ENCODE measurements at places on chromosomes 11 and 22.

- DNase-seq, result no peak
Measured at GRCh38 chr11:62889484-62890437, 9.1 kb downstream of the SLC3A2 start.

GRCh38 chr11:96313163-96313562 is 29.8 kb downstream of the MAML2 start:
- DNase-seq, result no peak

DNA sequence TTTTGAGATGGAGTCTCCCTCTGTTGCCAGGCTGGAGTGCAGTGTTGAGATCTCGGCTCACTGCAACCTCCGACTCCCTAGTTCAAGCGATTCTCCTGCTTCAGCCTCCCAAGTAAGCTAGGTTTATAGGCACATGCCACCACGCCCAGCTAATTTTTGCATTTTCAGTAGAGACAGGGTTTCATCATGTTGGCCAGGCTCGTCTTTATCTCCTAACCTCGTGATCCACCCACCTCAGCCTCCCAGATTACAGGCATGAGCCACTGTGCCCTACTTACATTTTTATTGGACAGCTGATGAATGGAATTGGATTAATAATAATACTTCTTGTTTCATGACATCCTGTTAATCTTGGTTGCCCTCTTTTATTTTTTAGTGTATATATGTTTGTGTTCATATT is 3.0 kb upstream of the MRGPRD start:
- no peak for DNase-seq

DNA sequence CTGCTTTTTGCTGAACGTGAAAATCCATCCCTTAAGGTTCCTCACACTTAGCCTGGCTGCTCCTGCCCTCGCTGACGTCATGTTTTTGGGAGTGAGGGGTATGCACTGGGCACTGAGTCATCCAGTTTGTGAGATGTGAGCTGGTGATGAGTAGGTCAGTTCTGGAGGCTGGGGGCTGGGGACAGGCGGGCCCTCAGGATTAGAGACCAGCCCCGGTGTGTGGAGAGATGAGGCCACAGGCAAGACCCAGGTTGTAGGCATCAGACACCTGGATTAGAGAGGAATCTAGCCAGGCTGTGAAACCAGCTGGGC is 9.2 kb downstream of the KCNC1 start:
- no peak for DNase-seq

GRCh38 chr22:22810018-22810427 is 77.6 kb upstream of the IGLL5 start:
- no peak for DNase-seq

DNA sequence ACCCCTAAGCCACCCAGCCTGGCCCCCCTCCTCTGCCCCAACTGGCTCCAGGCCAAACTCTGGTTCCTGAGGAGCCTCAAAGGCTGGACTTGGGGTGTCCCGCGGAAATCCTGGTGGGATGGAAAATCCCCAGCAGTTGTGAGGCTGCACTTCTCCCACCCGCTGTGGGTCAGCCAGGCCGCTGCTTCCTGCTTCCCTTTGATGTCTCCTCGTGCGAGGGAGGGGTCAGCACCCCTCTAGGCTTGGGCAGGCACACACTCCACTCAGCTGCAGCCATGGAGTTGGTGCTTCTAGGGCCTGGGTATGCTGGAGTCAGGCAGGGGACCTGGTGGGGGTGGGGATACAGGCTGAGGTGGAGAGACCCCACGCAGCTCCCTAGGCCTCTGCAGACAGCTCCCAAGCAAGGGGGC is 12.0 kb downstream of the KCNQ1OT1 start:
- DNase-seq, result no peak

GRCh38 chr11:59114344-59114743 is 7.3 kb downstream of the FAM111B start:
- no peak for DNase-seq

- peak; percentile 22 for DNase-seq
Measured at GRCh38 chr11:121892131-121892681, 223.8 kb downstream of the BLID start.

GRCh38 chr22:29382580-29383302 is 5.6 kb downstream of the AP1B1 start:
- DNase-seq, result no peak

DNA sequence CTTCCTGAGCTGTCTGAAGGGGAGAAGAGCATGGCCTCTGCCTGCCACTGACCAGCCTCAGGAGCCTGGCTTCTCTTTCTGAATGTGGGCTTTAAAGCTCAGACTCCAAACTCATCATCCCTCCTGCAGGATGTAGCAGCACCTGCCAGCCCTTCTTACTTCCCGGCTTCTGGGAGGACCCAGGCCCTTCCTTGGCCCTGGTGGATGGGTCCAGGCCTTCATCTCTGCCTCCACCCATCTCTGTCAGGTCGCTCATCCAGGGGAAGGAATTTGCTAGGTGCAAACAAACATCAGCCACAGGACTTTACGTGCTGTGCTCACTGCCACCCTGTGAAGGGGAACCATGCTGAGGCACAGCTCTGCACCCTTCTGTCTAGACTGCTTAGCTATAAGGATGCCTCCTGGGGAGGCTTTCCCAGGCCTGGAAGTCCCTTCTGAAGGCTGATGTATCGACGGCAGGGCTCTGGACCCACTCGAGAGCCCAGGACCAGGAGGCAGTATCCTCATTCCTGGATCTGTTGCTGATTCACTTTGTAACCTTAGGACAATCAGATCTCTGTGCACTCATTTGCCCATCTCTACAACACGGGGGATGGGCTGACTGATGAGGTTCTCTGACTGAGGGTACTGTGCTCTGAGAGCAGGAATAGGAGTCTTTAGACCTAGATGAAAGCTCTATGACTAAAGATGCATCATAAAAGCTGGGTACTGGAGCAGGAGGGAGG is 30.9 kb downstream of the USP35 start:
- DNase-seq, result no peak

- no peak for DNase-seq
Measured at GRCh38 chr11:15590132-15590531, 475.4 kb downstream of the INSC start.

- no peak for DNase-seq
Measured at GRCh38 chr11:61266602-61267001, 25.6 kb downstream of the PGA5 start.

DNA sequence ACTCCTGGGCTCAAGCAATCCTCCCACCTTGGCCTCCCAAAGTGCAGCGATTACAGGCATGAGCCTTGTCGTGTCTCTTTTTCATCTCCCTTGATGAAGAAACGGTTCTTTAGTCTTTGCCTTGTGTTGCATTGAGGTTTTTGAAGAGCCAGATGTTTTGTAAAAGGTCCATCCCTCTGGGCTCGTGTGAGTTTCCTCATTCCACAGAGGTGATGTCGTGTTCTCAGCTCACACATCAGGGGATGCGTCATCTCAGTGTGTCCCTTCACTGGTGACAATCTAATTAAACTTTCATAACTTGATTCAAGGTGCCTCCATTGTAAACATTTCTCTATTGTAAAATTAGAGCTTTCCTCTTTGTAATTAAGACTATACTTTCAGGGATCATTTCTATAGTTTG is 29.7 kb upstream of the TEF start:
- no peak for DNase-seq

DNA sequence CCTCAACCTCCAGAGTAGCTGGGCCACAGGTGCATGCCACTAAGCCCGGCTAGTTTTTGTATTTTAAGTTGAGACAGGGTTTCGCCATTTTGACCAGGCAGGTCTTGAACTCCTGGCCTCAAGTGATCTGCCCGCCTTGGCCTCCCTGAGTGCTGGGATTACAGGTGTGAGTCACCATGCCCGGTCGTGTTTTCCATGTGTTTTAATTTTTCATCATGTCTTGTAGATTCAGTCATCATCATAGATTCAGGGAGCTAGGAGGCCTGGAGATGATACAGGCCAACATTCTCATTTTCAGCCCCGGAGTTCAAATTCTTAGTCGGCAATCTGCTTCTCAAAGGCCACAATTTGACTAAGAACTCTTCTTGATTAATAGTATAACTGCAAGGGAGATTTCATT is 73.5 kb upstream of the GRAMD1B start:
- no peak for DNase-seq

GRCh38 chr11:66020212-66020611 is 6.1 kb downstream of the CATSPER1 start:
- no peak for DNase-seq

DNA sequence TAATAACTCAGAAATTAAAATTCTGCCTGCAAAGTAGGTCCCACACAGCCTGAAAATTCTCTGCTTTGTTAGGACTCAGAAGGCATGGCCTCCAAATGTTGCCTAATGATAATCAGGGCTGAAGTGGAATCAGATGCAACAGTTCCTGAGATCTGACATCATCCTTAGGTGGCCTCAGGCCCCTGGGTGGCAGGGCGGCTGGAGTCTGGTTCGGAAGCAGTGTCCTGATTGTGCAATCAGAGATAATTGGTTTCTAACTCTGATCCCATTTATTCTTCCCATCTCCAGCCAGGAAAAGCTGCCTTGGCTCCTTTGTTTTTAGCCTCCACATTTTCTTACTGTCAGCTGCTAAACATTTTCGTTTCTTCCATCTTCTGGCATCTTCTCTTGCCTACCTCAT is 399.3 kb downstream of the OPCML start:
- DNase-seq, result no peak

DNA sequence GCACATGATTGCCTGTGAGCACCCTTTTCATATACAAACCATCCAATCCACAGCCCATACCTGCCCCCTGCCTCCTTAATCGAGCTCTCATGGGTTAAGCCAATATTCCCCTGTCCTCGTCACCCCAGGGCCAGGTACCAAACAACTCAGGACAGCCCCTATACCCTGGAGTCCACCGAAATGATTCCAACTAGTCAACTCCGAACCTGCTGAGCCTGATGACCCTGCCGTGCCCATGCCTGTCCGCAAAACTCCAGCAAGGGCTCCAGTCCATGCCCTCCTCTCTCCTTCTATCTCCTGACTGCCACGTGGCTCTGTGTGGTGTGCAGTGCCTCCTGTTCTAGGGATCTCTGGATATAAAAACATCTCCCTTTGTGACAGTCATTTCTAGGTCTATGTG is 35.5 kb upstream of the SYT13 start:
- DNase-seq, result no peak

- no peak for DNase-seq
Measured at GRCh38 chr22:41513391-41513790, 30.9 kb downstream of the POLR3H start.

DNA sequence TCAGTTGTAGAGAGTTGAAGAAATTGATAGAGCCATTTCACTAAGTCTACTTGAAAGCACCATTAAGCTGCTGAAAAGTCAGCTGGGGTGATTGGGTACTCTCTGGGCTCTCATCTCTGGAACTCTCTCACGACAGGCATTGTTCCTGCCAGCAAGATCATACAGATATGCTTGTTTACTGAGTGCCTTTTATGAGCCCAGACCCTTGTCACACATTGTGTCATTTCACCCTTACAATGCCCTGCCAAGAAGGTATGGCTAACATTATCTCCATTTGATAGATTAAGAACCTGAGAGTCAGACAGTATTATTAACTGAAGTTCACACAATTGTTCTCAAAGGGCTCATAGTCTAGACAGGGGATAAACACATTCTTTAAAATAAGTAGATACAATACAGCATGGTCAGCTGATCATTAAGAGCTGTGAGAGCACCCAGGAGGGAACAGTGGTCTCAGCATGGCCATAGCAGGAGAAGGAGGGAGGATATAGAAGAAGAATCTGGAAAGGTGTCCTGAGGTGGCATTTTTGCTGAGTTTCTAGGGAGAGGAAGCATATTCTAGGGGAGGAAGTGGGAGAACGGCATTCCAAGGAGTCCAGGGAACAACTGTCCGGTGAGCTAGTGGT is 580.5 kb downstream of the INSC start:
- DNase-seq, result peak; percentile 15

DNA sequence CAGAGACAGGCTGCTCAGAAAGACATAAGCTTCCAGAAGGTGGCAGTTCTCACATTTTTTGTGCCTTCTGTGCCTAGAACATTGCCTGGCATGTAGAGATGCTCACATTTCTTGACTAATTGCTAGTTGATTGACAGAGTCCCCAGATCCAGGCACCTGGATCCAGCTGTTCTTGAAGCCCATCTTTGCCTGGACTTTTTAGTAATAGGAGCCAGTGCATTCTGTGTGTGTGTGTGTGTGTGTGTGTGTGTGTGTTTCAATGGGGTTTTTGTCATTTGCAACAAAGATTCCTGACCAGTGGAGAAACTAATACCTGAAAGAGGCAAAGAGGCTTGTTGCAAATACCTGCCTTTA is 15.1 kb downstream of the MRGPRF start:
- no peak for DNase-seq

DNA sequence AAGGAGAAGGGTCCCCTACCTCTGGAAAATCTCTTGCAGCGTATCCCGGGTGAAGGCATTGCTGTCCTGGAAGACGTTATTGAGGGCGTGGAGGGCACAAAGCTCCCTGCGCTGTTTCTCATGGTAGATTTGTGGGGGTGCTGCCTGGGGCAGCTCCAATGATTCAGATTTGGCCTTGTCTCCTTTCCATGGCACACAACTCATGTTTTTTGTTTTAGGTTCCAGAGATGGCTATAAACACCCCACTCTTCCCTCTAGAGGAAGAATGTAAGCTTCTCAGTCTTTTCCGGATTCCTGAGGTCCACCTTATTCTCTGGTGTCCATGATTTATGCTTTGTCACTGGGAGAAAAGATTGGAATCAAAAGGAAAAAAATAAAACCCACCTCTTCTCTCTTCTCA is 959 bp downstream of the JOSD1 start:
- peak; percentile 42 for DNase-seq

GRCh38 chr11:816433-816779 is 2.3 kb upstream of the PNPLA2 start:
- DNase-seq, result no peak

GRCh38 chr22:32583921-32584335 is 109.3 kb downstream of the FBXO7 start:
- no peak for DNase-seq
